Effector CD4-positive, alpha-beta T cell (primary cell): ENCODE measurements at places on chromosomes 7 and 10.

DNA sequence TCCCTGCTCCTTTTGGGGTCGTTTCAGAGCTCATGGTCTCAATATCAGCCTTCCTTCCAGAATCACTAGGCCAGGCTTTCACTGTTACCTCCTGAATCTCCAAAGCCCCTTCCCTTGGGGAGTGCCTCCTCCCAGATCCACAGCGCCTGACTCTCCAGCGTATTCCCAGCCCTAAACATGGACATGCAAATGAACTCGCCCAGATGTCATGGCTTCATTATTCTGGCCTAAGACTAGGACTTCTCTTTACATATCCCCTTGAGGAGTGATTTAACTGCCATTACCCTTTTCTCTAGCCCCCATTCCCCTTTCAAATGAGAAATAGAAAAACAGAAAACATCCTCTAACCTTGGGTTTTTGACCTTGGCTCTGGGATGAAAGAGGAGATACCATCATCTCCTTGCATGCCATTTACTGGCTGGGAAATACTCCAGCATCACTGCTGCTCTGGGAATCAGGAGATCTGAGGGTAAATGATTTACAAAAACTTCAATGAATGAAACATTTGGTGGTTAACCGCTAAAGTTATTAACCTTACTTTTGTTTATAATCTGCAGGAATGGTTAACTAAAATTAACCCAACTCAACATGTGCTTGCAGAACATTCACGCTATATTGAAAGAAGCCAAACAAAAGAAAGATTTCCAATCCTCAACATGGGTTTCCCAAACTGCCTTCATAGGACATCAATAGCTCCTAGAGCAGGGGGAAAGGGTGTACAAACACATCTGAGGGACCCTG is 37.0 kb downstream of the FAM171A1 start:
- DNase-seq: no peak

- no peak for DNase-seq
Observed at GRCh38 chr10:131144196-131144595, 167.3 kb downstream of the TCERG1L start.

GRCh38 chr7:137636376-137636775 is 210.4 kb downstream of the DGKI start:
- no peak for DNase-seq

DNA sequence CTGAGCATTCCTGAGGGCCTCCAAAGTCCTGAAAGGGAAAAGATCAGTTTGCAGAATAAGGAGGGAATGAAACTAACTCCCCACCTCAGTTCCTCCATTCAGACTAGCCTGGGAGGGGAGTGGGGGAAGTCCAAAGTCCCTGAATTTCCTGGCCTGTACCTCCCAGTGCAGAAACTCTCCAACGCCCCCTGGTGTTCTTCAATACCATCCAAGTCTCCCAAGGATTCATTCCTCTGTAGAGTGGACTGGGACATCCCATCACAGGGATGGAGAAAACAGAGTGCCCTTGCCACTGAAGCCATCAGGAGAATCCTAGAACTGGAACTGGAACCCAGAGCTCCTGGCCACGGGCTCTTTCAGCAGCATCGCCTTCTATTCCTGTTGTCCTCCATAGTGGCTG is 1.6 kb upstream of the COL13A1 start:
- DNase-seq: no peak

- DNase-seq: no peak
Observed at GRCh38 chr10:112565434-112566053, 118.5 kb downstream of the VTI1A start.

- no peak for DNase-seq
Observed at GRCh38 chr7:157566631-157567006, 229.8 kb downstream of the DNAJB6 start.

DNA sequence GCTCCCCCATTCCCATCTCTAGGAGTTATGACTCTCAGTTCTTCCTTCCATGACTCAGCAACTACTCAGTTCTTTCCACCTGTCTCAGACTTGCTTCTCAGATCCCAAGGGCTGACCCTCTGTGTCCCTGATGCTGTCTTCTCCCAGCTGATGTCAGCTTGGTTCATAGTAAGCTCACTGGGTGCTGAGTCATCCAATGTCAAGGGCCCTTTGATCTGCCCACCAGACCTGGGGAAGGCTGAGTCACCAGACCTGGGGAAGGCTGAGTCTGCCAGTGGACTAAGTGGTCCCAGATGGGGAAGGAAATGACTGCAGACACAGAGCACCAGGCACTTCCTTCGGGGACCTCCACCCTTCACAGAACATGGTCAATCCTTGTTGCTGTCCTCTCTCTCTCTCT is 76.1 kb upstream of the ZEB1 start:
- DNase-seq: no peak

DNA sequence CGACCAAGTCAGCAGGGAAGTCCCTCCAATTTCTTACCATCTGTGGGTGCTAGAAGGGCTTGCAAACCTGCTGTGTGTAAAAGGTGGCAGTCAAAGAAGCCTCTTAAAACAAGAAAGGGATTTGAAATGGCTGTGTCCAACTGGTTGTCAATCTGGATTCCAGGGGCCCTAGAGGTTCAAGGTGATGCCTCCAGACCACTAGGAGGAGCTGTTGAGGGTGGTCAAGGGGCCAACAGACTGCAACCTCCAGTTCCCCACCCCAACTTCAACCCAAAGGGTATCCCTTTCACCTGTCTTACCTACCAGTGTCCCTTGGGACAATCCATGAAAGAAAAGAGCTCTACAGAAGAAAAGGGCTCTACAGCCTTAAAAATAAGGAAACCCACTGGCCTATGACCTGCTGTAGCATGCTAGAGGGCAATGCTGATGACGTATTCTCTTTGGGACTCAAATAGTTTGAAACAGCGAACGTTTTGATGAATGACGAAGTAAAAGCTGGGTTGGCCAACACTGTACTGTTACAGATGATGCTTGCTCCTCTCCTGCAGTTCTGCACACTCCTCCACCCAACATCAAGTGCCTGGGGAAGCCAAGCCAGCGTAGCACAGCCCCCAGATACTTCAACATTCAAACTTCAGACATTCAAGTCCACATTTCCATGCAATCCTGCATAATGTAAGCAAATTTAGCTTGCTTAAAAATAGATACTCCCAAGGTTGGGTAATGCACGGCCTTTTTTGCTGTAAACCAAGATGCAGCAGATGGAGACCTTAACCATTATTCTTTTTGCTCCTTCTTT is 45.9 kb upstream of the WDR11 start:
- no peak for DNase-seq

- DNase-seq: no peak
Observed at GRCh38 chr10:660970-661596, 28.4 kb downstream of the DIP2C start.

GRCh38 chr7:36765605-36766004 is 41.3 kb upstream of the AOAH start:
- no peak for DNase-seq

DNA sequence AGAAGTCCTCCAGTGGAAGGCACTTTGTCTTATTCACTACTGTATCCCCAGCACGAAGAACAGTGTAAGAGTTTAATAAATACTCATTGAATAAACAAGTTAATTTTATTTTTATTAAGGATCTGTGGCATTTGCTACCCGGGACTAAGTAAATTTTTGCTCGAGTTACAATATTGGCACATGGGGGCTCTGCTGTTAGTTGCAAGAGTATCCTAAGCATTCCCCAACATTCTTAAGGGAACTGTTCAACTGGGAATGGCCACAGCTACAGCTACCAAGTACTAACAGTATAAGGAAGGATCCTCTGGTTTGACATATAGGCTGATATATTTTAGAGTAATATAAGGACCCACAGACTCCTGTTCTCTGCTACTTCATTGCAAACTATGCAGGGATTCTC is 8.7 kb upstream of the LRRTM3 start:
- no peak for DNase-seq

DNA sequence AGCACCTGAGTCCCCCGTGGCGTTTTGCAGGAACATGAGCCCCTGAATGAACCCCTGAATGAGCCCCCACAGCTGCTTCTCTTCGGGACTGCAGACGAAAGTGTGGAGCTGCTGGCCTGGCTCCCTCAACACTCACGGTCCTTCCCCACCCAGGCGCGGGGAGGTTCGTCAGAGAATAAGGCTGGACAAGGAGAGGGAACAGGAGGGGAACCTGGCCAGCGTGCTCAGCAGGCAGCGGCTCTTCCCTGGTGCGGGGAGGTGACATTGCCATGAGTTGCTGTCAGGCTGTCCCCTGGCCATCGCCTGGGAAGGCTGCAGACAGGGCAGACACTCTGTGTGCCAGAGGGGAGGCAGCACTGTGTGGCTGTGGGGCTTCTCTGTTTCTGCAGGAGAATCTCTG is 80.9 kb upstream of the SHH start:
- DNase-seq: no peak

DNA sequence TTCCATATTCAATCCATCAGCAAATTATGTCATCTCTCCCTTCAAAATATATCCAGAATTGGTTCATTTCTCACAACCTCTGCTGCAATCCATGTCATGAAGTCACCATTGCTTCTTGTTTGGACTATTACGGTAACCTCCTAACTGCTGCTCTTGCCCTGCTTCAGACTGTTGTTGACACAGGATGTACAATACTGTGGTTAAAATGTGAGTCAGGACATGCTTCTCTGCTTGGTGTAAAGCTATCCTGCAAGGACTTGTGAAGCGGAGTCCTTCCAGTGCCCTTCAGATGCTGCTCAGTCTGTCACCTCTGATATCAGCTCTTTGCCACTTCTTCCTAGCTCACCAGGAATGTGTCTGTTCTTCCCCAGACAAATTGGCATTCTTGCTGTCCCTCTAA is 10.4 kb upstream of the NXPH1 start:
- DNase-seq: no peak

DNA sequence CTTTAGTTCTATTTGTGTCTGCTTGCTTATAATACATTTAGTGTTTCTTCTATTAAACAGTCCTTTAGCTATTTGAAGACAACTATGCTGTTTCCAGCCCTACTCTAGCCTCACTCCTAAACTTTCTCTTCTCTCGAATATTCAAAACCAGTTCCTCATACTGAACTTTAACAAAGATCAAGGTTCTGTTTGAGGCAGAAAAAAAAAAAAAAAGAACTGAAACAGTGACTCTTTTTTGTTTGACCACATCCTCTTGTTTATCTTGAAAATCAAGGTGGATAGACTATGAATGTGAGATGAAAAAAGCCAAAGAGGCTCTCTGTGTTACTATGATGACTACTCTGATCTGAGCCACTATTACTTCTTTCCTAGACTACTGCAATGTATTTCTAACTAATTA is 154.3 kb downstream of the ZNF365 start:
- no peak for DNase-seq

- DNase-seq: no peak
Observed at GRCh38 chr10:132987671-132988571, 45.6 kb upstream of the CFAP46 start.

GRCh38 chr10:34538281-34538829 is 276.7 kb downstream of the PARD3 start:
- no peak for DNase-seq

- DNase-seq: no peak
Observed at GRCh38 chr10:74792726-74793125, 33.7 kb upstream of the KAT6B start.

GRCh38 chr7:81692146-81692905 is 77.5 kb downstream of the HGF start:
- DNase-seq: no peak

DNA sequence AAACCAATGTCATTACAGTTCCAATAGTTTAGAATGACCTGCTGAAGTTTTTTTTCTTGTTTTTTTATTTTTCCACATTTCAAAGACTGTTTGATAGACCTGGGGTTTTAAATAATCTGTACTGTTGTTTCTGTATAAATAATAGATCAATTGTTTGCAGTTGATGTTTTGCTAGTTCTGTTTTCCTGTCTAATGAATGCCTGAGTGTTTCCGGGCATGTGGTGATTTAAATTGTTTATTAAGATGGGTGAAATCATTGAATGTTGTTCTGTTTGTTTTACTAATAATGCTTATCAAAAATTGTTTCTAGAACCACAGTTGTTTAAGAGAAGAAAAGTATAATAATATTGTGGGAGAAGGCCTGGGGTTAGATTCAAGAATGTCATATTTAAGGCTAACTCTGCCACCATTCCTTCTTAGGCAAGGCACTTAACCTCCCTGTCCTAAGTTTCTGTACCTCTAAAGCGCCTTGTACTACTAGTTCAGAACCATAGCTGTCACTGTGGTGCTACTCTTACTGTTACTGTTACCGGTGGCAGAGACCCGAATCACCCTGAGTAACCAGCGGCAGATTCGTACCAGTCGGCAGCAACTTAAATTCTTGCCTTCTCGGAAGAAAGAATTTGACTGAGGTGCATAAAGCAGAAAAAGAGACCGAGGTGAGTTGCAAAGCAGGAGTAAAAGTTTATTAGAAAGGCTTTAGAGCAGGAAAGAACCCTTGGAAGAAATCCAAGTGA is 1014.1 kb downstream of the REEP3 start:
- no peak for DNase-seq

GRCh38 chr7:135197906-135198655 is 13.2 kb downstream of the WDR91 start:
- DNase-seq: no peak

GRCh38 chr7:150567871-150568301 is 696 bp downstream of the GIMAP4 start:
- no peak for DNase-seq

- DNase-seq: no peak
Observed at GRCh38 chr10:46301056-46301645, 14.4 kb downstream of the ANTXRL start.

GRCh38 chr10:84310470-84310869 is 17.9 kb upstream of the CCSER2 start:
- DNase-seq: no peak

GRCh38 chr7:105643851-105644250 is 62.6 kb upstream of the EFCAB10 start:
- no peak for DNase-seq

- DNase-seq: no peak
Observed at GRCh38 chr7:64992971-64993370, 2.1 kb upstream of the ZNF117 start.

GRCh38 chr7:41437257-41438196 is 265.4 kb downstream of the INHBA start:
- no peak for DNase-seq

DNA sequence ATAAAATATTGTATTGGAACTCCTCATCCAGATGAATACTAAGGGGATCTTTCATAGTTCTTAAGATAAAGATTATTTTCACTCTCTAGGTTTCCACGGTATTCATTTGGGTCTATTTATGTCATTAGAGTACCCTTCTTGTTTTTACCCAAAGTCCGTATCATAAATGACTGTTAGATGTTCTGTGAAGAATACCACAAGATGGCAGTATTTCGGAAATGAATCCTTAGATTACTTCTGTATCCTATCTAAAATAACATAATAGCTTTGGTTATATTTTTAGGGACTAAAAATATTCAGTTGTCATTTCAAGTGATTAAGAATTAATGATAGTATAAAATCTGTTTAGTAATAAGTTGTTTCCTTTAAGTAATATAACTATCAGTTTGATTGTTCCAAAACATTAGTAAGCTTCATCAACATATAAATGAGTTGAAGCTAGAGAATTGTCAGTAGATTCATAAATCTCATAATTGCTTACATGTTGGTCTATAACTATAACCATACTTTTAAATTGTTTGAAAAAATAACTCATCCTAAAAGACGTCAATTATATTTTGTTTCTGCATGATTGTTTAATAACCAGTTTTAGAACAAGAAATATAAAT is 337.5 kb upstream of the KCND2 start:
- no peak for DNase-seq

- DNase-seq: no peak
Observed at GRCh38 chr7:80060218-80060806, 74.3 kb upstream of the GNAI1 start.

- DNase-seq: no peak
Observed at GRCh38 chr10:79223091-79224048, 123.9 kb upstream of the PPIF start.
